ENCODE measurements at places on chromosomes 3 and 15.

DNA sequence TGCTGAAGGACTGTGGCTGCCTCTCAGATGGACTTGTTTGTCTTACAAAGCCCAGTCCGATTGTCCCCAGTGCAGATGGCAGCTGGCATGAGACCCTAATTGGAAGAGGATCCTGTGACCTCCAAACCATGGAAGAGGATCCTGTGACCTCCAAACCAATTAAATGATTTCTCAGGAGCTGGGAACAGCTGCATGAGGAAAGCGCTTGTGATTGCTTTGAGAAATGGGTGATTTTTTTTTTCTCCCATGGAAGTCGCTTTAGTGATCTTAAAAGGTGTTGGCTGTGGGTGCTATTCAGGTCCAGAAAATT, 68.4 kb upstream of the LARS2 start:
- no peak for DNase-seq

DNA sequence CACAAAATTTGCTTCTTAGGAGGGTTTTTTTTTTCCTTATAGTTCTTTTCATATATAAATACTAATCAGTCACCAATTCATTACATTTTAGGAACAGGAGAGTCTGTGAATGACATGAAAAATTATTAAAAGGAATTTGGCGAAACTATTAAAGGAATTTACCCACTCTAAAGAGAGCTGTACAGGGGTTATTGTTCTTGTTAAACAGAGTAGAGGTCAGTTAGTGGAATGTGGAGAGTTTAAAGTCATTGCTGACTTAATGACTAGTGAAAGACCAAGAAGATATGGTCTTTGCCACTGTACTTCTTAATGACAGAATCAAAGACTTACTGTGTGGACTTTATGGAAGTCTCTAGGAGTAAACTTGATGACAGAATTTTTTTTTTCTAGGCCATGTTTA, 333.6 kb upstream of the C2CD4B start:
- DNase-seq, result no peak

DNA sequence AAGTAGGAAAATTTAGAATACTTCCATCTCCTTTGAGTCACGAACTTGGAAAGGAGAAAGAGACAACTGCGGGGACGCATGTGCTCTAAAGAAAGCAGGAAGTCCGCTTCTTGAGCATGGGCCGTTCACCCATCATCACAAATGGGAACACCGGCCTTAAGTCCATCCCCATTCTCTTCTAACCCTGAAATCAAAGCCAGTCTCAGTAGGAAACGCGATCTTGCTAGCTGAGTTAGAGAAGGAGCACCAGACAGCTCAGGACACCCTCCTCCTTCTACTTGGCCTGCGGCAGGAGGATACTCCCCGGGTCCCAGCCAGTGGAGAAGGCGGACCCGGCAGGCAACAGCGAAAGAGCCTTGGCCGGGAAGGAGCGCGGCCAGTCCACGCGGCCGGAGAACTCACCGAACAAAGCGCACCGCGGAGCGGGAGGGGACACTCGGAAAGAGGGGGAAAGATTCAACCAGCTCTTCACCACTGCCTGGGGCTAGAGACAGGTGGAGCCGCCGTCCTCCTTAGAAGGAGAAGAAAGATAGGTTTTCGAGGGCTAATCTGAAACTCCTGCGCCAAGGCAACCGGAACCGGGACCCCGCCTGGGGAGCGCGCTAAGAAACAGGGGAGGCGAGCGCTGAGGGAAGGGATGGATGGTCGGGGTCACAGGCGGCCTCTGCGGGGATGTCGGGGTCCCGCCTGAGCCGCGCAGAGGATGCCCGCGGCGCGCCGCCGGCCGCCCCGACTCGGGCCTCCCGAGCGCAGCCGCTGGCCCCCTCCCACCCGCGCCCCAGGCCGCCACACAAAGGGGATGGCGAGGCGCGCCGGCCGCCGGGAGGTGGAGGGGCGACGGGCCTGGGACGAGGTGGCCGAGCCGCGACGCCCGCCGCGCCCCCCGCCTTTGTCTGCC, 818 bp downstream of the SLC4A7 start:
- DNase-seq, result no peak

- DNase-seq, result no peak
Measured at GRCh38 chr3:144369129-144369879, 397.7 kb downstream of the DIPK2A start.

DNA sequence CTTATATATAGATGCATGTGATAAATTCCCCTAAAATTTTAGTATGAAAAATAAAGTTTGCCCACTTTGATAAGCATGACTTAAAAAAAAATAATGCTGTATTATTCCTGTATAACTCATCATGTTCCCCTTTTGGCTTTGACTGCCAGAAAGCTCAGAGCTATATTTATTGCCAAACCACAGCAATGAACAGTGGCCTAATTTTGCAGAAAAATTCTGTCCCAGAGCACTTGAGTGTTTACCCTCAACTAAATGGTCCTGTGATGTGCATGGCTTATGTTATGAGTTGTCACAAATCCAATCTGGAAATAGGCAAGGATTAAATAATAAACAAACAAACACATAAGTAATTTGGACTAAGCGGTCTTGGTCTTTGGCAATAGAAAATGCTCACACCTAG, 276.7 kb downstream of the SLC9A9 start:
- DNase-seq, result no peak

GRCh38 chr3:171809861-171810628, at the start of gene PLD1:
Gene PLD1, minus strand, starts transcription at chr3:171810483. Its CDS starts 72,432 bp downstream, at chr3:171738051.
- DNase-seq, result peak; percentile 82

- DNase-seq, result peak; percentile 33
Measured at GRCh38 chr3:149120051-149120972, 9.1 kb upstream of the HPS3 start.

- DNase-seq, result no peak
Measured at GRCh38 chr3:13553686-13554085, 4.8 kb downstream of the FBLN2 start.

DNA sequence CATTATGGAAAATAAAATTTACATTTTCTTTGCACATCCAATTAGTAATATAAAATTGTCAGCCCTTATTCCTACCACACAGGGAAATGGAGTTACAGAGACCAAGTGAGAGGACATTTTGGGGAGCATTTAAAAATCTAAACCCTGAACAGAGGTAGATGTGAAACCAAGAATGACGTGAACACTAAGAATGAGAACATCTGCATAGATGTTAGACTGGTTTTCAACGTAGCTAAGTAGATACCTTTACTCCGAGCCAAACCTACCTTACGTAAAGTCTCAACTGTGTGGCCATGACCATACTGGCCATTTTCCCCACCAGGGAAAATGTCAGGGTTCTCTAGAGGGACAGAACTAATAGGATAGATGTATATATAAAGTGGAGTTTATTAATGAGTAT, 51.4 kb upstream of the THBS1 start:
- DNase-seq, result no peak

DNA sequence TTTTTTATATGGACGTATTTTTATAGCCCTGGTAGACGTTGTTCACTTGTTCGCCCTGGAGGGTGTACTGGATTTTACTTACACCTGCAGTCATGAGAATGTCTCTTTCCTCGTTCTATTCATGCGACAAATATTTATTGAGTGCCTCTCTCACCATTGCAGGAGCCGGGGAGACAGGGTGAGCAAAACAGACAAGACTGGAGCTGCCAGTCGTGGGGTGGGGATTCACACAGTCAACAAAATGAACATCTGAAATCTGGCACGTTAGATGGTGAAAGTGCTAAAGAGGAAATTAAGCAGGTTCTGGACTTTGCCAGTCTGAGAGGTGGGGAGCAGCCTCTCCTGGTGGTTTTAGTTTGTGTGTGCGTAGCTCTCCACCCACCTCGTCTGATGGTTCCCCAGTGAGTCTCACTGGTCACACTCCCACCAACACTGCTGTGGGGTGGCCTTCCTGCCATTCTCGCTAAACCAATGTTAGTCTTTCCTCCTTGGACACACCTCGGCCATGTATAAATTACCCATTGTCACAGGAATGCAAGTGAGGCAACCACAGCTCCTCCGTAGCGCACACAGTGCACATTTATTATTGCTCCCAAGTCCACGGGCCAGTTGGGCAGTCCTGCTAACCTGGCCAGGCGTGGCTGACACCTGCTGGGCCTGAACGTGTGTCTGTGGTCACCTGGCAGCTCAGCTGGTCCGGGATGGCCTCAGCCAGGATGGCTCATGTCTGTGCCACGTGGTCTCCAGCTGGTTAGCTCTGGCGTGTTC, 31.5 kb downstream of the FBLN2 start:
- no peak for DNase-seq

DNA sequence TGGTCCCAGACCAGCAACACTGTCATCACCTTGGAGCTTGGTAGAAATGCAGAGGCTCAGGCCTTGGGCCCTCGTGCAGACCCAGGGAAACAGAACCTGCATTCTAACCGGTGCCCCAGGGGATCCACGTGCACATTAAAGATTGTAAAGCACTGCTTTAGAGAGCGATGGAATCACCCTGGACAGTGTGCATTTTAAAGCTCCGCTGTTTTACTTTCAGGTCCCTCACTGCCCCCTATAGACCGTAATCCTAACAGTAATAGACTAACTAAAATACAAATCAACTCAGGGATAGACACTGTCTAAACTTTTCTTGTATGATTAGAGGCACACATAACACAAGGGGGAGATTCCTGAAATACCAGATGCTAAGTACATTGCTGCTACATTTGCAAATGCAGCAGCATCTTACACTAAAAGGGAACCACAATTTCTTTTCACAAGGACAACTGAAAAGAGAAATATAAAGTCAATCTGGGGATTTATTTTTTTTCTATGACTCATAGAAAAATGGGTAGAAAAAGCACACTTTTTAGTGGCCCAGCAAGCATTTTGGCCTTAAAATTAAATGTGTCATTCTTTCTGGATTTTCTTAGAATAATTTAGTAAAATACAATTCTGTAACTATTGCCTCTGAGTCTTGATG, 10.5 kb upstream of the SH3GL3 start:
- no peak for DNase-seq

DNA sequence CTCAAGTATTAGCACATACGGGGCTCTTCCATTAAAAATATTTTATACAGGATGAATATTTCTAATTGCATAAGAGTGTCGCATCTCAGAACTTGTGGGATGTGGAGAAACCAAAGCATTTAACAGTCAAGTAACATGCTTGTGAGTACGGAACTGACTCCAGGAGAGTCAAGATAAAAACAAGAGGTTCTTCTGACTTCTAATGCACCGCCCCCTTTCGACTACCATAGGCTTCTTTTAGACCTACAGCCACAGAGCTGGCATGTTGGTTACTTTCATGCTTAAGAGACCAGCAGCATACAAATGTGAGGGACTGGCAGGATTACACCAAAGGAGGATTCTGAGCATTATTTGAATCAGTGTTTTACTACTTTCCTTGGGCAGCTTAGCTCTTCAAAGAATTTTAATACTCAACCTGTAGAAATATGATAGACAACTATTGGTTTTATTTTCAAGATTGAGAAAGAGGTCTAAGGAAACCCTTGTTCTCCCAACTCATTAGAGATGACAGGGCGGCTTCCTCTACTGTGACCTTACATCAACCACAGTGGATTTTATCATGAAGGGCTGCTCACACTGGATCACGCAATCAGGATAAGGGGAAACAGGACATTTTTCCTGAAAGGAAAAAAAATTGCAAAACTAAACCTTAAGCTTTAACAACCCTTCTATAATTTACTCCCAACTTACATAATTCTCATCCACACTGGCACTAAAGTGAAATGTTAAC, 14.0 kb downstream of the ETV5 start:
- no peak for DNase-seq

- no peak for DNase-seq
Measured at GRCh38 chr3:111331912-111332311, 210.1 kb upstream of the CD96 start.

DNA sequence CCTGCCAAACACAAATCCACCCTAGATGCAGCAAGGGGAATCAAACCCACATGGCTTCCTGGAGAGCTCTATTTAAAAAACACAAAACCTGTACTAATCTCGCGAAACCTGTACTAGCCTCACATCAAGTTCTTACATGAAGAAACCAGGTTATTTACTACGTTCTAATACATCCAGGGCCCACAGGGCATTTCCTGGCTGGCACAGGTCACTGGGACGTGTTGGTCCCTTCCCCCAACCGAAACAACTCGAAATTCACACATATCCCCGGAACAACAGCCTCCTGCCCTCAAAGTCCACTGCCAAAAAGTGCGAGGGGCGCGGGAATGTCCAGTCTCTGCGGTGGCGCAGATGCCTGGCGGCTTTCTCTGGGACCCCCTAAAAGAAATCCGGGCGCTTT, 955 bp downstream of the CDCP1 start:
- DNase-seq, result no peak

GRCh38 chr15:34049112-34049511, 10.1 kb upstream of the AVEN start:
- peak; percentile 53 for DNase-seq

Data from AG04450 (cell line).